ENCODE measurements at places on chromosomes 16 and 17.

DNA sequence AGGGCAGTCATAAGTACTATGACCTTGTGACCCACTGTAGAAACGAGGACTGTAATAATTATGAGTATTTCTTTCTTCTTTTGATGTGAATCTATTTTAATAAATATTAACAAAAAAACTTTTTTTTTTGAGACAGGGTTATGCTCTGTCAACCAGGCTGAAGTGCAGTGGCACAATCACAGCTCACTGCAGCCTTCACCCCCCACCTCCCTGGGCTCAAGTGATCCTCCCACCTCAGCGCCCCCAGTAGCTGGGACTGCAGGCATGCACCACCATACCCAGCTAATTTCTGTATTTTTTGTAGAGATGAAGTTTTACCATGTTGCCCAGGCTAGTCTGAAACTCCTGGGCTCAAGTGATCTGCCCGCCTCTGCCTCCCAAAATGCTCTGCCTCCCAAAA is 32.6 kb downstream of the SCPEP1 start:
- DNase-seq = no peak

GRCh38 chr17:43766413-43767052 is 7.9 kb upstream of the SOST start:
- peak; percentile 45 for DNase-seq

- DNase-seq = no peak
These were observed 168.3 kb downstream of the SEC14L1 start for GRCh38 chr17:77308861-77309726.

DNA sequence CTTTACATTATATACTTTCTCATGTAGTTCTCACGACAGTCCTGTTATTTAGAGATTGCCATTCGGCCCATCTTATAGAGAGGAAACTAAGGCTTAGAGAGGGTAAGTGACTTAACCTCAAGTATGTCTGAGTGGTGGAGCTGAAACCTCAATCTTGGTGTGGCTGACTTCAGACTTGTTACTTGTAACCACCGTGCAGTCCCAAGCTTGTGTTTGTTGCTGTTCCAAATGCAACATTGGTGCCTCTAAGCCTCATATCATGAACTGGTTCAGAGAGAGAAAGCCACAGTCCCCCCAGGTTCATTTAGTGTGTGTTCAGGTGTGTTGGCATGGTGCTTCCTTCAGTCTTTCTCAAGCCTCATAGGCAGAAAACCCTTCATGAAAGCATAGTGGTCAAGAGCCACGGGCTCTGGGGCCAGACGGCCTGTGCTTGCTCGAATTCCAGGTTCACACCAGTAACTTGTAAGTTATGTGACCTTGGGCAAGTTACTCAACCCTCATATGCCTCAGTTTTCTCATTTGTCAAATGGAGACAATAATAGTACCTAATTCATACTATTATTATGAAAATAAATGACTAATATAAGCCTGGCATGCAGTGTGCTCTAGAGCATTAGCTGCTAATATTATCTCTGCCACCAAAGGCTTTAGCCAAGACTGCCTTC is 39.9 kb downstream of the CDH1 start:
- no peak for DNase-seq

GRCh38 chr17:29573871-29574731 is 5.6 kb downstream of the TP53I13 start:
- no peak for DNase-seq

DNA sequence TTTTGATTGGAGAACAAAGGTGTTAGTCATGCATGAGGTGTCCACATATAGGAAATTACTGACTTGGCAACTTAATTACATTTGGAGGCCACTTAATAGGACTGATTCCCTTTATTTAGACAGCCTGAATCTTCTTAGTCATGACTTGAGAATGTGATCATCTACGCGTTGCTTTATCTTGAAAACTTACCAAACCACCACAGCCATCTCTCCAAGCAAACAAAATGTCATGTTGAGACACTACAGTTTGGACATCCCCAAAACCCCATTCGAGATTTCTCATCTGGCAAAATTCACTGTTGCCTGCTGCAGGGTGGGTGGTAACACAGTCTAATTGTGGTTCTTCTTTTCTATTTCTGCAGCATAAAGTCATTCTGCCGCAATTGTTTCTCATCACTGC is 176.5 kb upstream of the CDH5 start:
- DNase-seq = no peak

- DNase-seq = peak; percentile 39
These were observed 18.8 kb downstream of the NCBP3 start for GRCh38 chr17:3827124-3827773.

GRCh38 chr17:3594051-3594800 is 15.0 kb downstream of the TRPV1 start:
- DNase-seq = no peak

DNA sequence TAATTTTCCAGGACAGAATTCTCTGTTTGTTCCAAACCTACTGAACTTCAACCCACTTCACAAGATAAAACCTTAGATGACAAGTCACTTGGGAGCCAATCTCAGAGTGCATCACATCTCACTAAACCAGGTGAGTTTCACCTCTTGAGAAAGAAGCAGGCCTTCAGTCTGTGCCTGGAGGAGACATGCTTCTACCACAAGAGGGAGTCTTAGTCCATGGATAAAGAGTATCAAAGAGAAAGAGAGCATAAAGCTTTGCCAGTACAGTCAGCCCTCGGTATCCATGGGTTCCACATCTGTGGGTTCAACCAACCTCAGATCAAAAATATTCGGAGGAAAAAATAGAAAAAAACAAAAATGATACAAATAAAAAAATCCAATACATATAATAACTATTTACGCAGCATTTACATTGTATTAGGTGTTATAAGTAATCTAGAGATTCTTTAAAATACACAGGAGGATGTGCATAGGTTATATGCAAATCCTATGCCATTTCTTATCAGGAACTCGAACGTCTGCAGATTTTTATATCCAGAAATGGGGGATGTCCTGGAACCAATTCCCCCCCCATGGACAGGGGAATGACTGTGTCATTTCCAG is 37.7 kb downstream of the DUSP14 start:
- peak; percentile 44 for DNase-seq

DNA sequence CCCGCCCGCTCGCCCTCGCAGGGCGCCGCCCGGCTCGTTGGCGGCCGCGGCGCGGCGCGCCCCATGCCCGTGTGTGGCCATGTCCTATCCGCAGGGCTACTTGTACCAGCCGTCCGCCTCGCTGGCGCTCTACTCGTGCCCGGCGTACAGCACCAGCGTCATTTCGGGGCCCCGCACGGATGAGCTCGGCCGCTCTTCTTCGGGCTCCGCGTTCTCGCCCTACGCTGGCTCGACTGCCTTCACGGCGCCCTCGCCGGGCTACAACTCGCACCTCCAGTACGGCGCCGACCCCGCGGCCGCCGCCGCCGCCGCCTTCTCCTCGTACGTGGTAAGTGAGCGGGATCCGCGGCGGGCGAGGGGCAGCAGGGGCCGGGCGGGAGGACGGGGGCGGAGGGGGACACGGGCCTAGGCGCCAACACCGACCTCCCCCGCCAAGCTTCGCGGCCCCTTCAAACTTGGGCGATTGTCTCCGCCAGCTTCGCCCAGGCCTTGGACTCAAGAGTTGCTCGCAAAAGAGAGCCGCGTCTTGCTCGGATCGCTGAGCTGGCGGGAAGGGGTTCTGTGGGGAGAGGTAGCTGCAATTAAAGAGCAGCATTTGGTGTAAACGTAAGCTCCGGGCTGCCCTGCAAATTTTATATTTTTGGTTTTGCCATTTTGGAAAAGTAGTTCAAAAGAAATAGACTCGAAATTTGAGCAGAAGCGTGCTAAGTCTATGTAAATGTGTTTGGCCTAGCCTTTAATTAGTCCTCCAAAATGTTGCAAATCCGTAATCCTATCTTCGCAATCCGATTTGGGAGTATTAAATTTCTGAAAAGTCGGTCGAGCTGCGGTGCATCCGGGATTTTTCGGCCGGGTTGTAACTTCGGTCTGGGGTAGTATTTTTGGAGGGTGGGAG is 702 bp downstream of the IRX5 start:
- DNase-seq = no peak

- DNase-seq = no peak
These were observed 177.9 kb downstream of the SPECC1 start for GRCh38 chr17:20187049-20187448.

GRCh38 chr17:4940555-4941318 is 669 bp downstream of the RNF167 start:
- DNase-seq = peak; percentile 90

DNA sequence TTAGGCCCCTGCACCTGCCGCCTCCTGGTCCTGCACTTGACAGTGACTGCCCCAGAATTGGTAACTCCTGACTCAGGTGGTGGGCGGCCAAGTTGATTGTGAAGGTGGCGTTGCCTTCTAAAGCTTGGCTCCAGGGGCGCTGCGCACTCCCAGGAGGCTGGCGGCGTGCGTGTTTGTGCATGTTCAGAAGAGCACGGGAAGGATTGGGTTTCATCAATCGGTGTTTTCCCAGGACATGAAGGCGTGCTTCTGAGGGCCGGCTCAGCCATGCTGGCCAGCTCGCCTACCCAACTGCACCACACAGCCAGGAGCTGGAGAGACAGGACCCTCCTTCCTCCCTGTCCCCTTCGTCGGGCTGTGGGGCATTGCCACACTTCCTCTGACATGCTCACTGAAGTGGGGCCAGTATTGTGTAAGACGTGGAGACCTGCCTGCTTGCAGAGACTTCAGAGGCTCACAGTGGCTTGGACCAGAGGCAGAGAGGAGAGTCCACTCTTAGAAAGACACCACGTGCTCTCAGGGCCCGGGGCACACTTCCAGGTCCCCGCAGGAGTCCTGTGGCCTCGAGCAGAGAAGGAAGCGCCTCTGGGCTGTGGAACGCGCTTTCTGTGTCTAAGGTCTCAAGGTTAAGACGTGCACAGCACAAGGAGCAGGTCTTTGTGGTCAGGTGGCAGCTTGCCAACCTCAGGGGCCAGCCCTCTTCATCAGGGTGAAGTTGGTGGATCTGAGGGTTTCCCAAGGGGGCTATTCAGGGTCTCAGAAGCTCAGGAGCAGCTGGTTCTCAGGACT is 2.8 kb downstream of the RAB40C start:
- DNase-seq = peak; percentile 91

DNA sequence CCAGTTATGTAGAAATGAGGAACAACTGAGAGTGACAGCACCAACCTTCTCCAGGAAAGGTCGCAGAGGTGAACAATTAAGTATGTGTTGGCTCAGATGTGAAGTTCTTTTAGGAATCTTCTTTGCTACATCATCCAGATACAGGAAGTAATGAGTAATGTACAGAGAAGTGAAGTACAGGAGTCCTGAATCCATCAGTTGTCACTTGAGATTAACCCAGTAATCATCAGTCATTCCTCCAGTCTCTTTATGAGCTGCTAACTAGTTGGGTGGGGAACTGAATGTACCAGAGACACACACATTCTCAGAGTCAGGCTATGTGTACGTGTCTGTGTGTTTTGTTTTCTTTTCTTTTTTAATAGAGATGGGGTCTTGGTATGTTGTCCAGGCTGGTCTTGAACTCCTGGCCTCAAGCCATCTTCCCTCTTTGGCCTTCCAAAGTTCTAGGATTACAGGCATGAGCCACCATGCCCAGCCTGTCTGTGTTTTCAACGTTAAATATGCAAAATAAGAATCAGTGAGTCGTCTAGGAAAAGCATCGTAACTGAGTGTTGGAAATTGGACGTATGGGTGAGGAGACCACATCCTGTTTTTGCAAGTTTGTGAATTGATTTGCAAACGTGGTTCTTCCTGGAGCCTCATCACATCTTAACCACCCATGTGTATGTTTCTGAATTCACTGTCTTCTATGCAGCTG is 19.9 kb downstream of the ZNF200 start:
- no peak for DNase-seq

DNA sequence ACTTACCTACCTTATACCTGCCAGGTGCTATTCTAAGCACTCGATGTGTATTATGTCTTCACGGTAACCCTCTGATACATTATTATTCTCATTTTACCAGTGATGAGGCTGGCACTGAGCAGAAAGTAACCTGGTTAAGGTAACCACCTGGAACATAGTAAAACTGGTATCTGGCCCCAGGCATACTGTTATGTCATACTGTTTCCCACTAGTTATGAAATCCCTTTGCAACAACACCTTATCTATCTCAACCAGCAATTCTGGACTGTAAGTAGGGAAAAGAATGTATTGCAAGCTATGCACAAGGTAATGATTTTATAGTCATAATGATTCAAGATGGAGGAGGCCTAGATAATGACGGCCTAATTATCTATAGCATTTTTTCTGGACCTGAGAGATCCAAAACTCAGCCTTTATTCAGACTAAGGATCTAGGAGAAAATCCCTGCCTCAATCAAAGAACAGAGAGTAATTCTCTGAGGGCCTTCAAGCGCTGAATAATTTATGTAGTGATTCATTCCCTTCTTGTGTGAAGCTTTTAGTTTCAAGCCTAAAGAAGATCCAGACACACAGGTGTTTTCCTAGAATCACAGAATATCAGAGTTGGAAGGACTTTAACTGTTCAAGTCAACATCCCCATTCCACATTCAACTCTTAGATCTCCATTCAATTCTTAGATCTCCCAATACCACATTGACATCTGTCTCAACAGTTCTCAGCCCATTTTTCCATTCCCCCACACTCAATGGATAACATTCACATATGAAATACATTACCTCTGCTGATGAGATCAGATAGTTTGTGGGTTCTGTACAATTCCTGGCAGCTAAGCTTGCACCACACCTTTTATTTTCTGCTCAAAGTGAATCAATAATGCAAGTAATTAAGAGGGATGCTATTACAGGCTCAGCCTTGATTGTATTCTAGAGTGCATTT is 14.9 kb upstream of the MMD start:
- no peak for DNase-seq

- DNase-seq = no peak
These were observed 21.9 kb downstream of the ORC6 start for GRCh38 chr16:46711106-46712058.

- DNase-seq = no peak
These were observed 40.8 kb downstream of the MRC2 start for GRCh38 chr17:62668091-62668804.

- no peak for DNase-seq
These were observed 12.9 kb downstream of the KRT39 start for GRCh38 chr17:40953881-40954280.

- DNase-seq = no peak
These were observed 31.0 kb downstream of the NGFR start for GRCh38 chr17:49525831-49526741.

- DNase-seq = no peak
These were observed 58.2 kb upstream of the CBX4 start for GRCh38 chr17:79897243-79898063.

- DNase-seq = no peak
These were observed 10.3 kb upstream of the RARA start for GRCh38 chr17:40298726-40299125.

DNA sequence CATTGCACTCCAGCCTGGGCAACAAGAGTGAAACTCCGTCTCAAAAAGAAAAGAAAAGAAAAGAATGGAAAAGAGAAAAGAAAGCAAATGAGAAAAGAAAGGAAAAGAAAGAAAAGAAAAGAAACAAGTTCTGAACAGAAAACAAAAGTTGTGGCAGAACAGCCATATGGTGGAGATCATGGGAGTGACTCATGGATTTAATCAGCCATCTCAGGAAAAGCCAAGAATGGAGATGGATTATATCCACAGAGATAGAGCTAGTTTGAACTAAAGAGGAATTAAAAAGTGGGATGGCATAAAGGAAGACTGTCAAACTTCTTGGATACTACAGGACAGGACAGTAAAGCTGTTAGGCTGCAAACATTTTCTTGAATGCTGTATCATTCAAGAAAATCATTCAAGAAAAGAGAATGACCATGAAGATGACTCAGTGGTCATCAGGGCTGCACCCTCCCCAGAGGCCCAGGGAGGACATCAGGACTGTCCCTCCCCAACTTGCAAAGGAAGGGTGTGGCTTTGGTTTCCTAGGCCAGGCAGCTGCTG is 120.6 kb downstream of the USP22 start:
- DNase-seq = no peak

All from SHP77 (cell line).